Hindlimb muscle (tissue), 1 donor: ENCODE measurements at places on chromosomes 1 and 21.

DNA sequence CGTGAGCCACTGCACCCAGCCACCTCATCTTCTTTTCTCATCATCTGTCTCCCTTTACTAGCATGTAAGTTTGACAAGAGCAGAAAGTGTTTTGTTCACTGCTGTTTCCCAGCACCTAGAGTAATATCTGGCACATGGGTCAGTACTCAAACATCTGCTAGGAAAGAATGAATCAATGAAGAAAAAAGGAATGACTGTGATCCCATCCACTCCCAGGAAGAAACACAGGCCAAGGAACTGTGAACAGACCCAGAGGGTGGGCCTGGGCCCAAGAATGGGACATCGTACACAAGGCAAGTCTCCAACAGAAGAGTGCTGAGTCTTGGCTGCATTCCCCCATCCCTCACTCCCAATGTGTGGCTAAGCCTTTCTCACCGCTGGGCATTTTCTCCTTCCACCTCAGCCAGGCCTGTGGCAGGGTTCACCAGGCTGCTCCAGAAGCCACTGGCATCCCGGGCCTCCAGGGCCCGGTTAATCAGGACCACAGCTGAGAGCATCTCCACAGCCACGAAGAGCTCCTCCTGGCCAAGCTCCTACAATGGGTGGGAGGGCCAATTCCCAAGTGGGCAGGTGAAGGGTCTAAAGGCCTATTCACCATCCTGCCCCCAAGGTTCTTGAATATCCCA lies 18.4 kb downstream of the IQGAP3 start:
- DNase-seq = peak; percentile 22

- no peak for DNase-seq
Observed at GRCh38 chr21:15626031-15626430, 103.8 kb upstream of the USP25 start.

GRCh38 chr1:97920832-97921571 lies at the start of gene DPYD:
DPYD (minus strand) TSS chr1:97921034; CDS start chr1:97920922, 112 bp downstream.
- DNase-seq = peak; percentile 87

DNA sequence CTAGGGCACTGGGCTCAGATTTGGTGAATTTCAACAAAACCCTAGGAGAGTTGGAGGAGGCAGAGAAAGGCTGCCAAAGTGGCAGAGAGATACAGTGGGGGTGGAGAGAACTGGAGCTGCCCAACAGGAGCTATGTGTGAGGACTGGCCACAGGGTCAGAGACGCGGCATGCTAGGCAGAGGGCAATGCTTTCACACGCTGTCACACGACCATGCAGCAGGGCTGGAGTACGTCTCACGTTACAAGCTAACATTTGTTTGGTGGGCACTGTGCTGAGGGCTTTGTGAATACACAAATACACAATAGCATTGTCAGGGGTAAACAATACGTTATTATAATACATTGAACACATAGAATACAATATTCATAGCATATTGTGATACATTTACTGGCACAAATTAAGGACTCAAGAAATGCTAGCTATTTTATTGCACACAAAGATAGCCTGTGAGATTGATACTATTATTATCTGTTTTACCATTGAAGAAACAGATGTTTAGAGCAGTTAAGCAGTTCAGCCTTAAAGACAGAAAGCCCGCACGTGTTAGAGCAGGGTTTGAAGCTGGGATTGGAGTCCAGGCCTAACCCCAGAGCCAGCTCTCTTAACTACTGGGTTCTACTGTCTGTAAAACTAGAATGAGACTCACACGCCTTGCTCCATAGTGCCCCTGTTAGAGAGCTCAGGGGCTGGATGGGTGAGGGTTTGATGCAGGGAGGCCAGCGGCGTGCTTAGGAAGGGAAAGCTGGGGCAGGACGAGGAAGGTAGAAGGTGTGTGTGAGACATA lies 4.5 kb downstream of the RAB7B start:
- DNase-seq = no peak

DNA sequence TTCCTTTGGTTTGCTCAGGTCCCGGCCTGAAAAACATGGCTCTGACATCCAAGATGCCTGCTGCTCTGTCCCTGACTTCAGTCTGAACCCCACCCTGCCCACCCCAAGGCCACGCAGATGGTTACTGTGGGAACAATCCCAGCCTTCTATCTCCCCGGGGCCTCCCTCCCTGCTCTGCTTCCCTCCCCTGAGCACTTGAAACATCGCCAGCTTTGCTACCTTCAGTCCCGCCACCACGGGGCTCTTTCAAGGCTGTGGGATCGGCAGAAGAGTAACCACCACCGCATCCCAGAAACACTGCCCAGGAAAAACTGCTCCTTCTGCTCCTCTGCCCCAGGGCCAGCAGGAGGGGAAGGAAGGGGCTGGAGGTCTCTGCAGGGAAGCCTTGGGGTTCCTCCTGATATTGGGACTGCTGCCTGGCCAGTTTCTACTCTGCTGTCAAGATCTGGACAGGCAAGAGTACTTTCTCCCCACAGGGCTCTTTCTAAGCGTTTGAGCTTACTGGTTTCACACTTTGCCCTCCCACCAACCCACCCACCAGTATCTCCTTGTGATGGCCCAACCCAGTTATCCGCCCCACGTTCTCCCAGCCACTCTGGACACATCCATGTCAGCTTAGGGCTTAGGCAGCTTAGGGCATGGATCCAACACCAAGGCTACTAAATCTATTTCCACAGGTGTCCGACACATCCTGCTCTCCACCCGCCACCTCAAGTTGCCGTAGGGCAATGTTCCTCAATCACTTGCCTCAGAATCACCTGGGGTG lies 8.4 kb downstream of the ETNK2 start:
- no peak for DNase-seq

- DNase-seq = no peak
Observed at GRCh38 chr21:26888931-26889330, 43.7 kb upstream of the ADAMTS1 start.

DNA sequence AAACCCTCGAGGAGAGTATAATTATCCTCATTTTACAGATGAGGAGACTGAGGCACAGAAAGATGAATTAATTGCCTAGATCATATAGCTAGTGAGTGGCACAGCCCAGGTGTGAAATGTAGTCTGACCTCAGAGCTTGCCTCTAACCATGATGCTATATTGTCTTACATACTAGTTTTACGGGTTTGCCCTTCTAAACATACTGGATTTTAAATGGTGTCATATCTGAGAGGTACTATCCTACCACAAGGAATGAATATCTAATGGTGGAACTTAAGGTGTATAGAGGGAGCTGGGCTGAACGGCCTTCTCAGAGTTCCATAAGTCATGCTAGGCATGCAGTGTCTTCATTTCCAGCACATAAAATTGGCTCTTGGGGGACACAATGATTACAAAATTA lies 77.9 kb upstream of the EDEM3 start:
- DNase-seq = no peak

GRCh38 chr1:192435704-192436103 lies 118.9 kb downstream of the RGS21 start:
- DNase-seq = no peak

- no peak for DNase-seq
Observed at GRCh38 chr1:41656068-41656467, 171.6 kb upstream of the EDN2 start.

DNA sequence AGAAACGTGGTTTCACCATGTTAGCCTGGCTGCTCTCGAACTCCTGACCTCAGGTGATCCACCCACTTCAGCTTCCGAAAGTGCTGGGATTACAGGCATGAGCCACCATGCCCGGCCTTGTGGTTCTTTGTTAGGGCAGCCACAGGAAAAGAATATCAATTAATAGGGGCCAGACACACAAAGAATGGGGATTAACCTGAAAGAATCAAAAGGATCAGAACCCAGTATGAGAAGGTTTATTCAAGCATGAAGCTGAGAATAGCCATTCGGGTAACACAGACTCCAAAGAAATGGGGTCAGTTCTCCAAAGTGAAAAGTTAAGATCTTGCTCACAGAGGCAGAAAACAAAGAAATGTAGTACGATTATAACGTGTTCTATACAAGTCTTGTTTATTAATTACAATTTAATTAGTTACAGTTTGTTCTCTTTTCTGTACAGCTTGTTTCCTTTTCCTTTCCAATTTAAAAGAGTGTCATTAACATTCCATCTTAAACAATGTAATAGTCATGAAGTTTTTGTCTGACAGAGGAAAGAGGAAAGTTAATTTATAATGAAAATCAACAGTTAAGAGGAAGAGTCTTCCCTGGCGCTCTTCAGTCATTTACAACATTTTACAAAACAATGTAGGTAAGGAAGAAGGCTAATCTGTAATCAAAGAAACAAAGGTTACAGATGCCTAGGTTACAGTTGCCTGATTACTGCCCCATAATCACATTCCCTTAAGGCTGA lies 51.3 kb upstream of the SLC45A1 start:
- DNase-seq = no peak

DNA sequence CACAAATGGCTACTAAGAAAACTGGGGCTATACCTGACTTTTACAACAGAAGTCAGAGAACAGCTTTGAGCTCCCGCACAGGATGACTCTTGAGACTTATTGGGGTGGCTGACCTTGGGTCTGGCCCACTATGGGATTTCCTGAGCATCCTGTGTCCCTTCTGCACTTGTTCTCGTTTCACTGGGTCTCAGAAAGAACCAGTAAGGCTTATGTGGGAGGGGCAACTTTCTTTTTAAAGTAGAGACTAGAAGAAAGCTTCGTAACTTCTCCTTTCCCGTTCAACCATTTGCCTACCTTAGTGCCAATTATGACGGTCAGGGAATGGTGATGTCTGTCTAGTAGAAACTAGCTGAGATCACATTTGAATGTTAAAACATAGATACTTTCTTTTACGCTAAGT lies 59.5 kb upstream of the C1orf105 start:
- no peak for DNase-seq

- no peak for DNase-seq
Observed at GRCh38 chr1:200646515-200646914, 23.2 kb downstream of the DDX59 start.

DNA sequence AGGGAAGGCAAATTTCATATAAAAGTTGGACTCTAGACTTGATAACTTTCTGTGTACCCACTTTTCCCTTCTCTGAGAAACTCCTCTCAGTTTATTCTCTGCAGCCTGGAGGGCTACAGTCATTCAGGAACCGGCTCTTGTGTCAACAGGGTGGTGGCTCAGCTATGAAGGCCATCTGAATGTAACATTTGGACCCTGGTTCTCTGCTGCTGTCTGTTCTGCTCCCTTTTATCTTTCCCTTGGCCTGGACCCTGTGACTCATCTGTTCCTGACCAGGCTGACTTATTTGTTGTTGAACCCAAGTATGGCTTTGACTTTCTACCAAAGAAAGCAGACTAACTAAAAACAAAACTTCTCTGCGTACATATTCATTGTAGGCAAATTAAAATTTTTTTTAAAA lies 75.4 kb downstream of the CENPF start:
- DNase-seq = no peak

- DNase-seq = peak; percentile 49
Observed at GRCh38 chr1:228798548-228798947, 63.3 kb downstream of the RHOU start.

- DNase-seq = no peak
Observed at GRCh38 chr1:24319312-24319863, at the start of gene GRHL3. GRHL3 (plus strand) TSS chr1:24319357; CDS start chr1:24319552, 195 bp downstream.

- DNase-seq = peak; percentile 57
Observed at GRCh38 chr1:200029035-200029821, 1.7 kb downstream of the NR5A2 start.

- DNase-seq = no peak
Observed at GRCh38 chr1:941015-941587, 17.4 kb downstream of the SAMD11 start.

DNA sequence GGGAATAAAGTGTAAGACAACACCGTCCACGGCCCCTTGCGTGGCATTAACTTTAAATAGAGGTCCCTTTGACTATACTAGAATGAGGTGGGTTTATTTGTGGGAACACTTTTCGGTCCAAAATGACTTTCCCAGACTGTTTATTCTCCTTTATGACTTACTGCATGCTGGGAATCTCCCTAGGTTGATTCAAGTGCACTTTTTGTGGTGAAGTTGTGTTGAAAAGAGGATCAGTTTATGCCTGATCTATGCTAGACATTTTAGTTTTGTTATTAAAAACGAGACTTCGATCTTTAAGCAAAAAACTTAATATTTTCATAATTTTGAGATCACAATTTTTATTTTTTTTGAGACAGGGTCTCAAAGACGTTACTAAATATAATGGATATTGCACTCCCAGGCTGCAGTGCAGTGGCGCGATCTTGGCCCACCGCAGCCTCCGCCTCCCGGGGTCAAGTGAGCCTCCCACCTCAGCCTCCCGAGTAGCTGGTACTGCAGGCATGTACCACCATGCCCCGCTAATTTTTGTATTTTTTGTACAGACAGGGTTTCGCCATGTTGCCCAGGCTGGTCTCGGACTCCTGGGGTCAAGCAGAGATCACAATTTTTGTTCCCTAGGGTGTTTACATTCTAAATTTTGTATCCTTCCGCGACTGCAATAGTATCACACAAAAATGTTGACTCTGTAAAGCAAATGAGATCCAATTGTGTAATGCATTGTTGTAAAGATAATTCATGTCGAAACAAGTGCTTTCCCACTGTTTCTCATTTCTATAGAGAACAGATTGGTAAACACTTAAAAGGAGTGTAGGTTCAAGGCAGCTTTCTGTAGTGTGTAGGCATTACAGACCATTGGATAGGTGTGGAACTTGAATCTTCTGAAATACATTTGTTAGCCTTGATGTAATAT lies 1.6 kb downstream of the CDC42 start:
- no peak for DNase-seq

DNA sequence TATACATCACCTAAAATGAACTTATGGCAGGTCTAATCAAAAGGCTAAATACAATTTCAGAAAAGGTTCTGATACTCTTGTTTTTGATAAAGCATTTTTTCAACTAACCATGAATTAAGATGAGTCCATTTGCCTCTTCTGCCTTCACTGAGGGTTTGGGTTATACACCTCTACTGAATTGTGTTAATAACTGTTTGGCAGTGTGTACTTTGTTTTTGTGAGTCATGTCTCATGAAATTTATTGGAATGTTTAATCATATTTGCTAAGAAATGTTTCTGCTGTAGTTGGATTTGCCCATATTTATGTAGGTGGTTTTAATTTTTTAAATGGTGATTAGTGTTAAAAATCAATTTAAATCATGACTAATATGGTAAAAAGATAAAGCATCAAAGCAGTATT lies 190.5 kb downstream of the HS2ST1 start:
- no peak for DNase-seq

- no peak for DNase-seq
Observed at GRCh38 chr1:117810553-117810952, 118.9 kb downstream of the GDAP2 start.

GRCh38 chr1:39474810-39475209 lies 16.6 kb upstream of the BMP8A start:
- no peak for DNase-seq

DNA sequence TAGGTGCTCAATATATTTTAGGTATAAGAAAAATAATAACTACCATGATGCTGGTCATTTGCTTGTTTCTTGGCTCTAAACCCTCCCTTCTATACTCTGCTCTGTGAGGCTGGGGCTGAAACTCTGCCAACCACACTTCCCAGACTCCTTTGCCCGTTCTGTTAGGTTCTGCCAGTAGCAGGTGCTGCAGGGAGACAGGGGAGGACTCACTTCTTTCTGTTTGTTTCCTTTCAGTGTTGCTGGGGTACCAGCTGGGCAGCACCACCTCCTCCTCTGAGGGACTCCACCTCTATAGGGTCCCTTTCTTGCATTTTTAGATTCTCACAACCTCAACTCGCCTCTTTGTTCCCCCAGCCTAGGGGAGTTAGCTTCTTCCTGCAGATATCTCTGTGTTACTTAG lies 17.0 kb upstream of the SH2D2A start:
- DNase-seq = no peak

- DNase-seq = no peak
Observed at GRCh38 chr1:98906809-98907208, 97.9 kb downstream of the PLPPR5 start.

GRCh38 chr1:145892486-145893087 lies 6.9 kb upstream of the ANKRD35 start:
- no peak for DNase-seq

GRCh38 chr1:156191292-156191964 lies 2.5 kb upstream of the SLC25A44 start:
- no peak for DNase-seq

GRCh38 chr1:183736343-183736742 lies 68.6 kb upstream of the RGL1 start:
- DNase-seq = no peak
